ENCODE measurements at places on chromosomes 3 and 15.

- no peak for DNase-seq
Observed at GRCh38 chr15:57150066-57150865, 226.0 kb upstream of the CGNL1 start.

GRCh38 chr3:41431386-41431785, 232.1 kb downstream of the CTNNB1 start:
- no peak for DNase-seq

DNA sequence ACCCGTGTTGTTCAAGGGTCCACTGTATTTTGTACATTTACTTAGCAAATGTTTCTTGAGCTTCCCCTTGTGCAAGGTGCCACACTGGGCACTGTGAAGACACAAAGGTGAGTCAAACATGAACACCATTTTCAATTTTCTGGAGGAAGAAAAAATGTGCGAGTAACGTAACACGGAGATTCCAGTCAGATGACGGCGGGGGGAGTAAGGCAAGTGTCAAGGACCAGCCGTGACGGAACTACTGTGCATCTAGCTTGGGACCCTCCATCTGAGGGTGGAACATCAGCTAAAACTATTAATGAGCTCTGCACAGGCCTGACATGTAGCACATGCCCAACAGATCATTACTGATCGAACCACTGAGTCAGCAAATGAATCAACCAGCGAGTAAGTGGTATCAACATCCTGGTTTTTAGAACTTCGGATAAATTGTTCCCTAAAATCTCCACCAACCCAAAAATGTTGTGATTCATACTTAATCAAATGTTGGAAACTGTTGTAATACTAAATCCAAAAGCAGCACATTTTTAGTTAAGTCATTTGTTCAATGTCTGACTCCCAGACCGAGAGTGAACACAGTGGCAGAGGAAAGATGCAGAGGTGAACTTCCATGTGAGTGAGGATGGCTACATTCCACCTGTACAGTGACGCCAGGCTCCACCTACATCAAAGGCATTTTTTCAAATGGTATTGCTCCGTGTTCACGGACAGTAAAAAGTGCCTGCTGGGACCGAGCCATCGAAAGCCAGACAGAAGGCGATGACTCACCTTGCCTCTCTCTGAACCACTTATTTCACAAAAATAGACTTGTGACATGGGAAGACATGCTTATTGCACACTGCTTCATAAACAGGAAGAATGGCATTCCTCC, 172.2 kb downstream of the ATP10A start:
- DNase-seq = no peak

GRCh38 chr15:65869954-65870871, 922 bp downstream of the RAB11A start:
- DNase-seq = peak; percentile 28

- no peak for DNase-seq
Observed at GRCh38 chr15:80984856-80985255, 4.8 kb downstream of the MESD start.

DNA sequence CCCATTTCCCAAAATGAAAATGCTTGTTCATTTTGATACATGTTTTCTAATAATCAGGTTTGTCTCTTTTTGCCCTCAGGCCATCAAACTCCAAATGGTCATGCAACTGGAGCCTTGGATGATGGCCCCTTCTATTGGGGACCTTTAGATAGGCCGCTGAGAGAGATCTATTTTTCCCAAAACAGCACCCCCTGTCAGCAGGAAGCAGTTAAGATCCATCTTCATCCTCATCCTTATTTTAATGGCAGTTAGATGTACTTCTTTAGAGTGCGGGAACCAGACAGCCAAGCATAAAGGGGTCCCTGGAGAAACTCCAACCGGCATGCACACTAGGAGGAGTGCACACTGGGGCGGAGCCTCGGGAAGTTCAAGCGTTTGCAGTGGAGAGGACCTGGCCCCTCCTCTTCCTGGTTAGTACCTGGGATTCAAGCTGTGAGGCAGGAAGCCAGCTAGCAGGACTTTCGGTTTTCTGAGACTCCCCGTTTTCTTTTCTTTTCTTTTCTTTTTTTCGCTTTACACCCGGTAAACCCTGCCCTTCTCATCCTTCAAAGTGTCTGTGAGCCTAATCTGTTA, 31.9 kb upstream of the STRIT1 start:
- DNase-seq = no peak

GRCh38 chr15:99729920-99730319, 3.3 kb downstream of the LYSMD4 start:
- peak; percentile 55 for DNase-seq

DNA sequence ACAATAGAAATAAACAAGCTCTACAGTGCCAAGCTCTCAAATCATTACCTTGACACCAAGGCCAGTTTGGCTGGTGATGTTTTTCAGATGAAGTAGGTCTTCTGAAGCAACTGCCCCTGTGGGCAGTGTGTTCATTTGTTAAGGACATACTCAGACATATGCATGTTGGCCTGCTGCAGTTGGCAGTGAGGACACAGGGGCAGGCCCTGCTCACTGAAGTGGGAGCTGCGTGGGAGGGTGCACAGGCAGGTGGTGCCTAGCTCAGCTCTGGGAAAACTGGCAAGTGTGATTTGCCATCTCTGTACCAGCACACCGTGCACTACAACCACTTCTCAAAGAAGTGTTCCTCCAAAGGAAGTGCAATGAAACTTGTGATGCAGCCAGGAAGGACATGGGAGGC, 28.5 kb upstream of the SNRK start:
- no peak for DNase-seq

DNA sequence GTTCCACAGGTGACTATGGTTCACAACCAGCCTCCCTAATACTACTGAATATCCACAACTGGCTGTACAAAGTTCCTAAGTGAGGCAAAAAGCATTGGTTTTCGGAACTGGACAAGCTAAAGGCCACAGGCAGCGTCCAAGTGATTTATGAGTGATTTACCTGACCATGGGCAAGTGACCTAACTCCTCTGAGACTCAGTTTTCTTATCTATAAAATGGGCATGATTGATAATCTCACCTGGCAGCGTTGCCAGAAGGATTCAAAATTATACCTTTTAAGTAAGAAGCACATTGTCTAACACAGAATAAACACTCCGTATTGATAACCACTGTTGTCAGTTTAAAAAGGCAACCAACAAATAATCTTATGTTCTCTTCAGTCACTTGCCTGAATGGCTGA, 29.8 kb downstream of the ADAMTS9 start:
- no peak for DNase-seq

DNA sequence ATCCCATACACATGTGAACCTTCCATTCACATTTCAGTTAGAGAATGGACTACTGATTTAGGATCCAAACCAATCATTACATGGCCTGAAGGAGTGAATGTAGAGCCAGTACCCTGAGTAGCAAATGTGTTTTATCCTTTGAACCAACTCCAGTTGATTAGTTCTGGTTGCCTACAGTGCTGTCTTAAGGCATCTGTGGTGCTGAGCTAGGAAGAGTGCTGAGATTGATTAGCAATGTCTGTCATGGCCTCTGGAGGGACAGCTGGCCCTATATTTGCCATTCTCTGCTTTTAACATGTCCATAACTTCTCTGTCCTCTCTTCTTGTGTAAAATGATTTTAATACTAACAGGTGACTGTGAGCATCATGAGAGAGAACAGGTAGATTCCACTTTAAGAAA, 11.1 kb downstream of the LRTM1 start:
- no peak for DNase-seq

- DNase-seq = no peak
Observed at GRCh38 chr3:29850641-29851040, 569.8 kb downstream of the RBMS3 start.

DNA sequence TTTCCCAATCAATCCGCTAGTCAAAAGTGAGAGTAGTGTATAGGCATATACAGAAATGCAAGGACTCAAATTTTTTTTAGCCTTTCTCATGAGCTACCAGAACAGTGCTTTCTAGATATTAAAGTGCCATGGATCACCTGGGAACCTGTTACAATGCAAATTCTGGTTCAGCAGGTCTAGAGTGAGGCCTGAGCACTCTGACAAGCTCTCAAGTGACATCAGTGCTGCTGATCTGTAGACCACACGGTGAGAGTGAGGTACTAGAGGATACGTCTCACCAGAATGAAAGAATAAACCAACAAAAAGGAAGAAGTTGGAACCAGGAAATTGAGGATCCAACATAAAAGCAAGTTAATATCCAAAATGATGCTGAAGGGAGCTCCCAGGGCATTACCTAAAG, 16.0 kb upstream of the PLA2G4D start:
- DNase-seq = no peak

DNA sequence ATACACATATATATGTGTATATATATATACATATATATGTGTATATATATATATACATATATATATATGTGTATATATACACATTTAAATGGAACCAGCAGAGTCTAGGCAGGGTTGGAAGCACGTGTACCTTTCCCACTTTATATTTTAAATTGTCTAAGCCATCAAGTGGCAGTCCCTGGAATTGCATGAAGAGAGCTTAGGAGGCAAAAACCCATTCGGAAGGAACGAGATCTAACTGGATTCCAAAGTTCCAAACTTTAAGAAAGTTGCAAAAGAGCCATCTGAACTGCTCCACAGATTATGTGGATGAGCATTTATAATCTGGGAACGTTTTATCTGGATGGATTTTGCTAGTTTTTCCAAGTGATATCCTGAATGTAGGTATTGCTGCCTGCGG, 186.5 kb downstream of the FOXP1 start:
- peak; percentile 38 for DNase-seq

DNA sequence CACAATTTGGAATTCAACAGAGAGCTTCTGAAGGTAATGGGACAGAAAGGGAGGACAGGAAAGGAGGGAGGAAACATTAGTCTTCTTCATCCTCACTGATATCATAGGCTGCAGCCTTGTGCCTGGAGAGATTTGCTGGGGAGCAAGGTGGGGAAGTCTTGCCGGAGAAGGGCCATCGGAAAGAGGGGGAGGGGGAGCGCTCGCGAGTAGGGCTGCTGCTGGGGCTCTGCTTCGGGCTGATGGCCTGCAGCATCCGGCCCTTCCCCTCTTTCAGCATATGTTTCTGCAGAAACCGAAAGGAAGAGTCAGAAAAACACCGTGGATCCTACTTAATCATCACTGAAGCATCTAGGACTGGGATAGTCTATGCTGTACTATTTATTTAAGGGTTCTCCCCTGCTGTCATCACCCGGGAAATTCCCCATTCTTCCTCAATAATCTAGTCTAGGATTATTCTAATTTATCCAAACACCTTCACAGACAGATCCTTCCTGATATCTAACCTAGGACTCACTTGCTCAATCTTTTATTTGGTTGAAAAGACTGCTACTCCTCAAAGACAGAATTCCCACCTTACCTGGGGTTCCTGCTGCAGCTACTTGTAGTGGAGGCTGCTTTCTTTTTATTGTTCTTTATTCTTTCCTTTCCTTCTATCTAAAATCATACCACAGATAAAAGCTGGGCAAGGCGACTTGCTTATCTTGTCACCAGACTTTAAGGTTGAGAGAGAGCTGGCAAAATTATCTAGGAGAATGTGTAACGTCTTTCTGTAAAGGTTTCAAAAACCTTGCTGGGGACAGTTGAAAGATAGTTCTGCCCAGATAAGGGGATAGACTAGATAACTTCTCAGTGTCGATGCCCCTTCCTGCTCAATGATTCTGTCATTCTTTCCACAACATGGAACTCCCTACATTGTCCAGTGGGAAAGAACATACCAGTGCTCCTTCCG, 22.6 kb downstream of the SLC51A start:
- DNase-seq = no peak

GRCh38 chr3:184496933-184497332, 64.7 kb upstream of the EPHB3 start:
- DNase-seq = no peak

DNA sequence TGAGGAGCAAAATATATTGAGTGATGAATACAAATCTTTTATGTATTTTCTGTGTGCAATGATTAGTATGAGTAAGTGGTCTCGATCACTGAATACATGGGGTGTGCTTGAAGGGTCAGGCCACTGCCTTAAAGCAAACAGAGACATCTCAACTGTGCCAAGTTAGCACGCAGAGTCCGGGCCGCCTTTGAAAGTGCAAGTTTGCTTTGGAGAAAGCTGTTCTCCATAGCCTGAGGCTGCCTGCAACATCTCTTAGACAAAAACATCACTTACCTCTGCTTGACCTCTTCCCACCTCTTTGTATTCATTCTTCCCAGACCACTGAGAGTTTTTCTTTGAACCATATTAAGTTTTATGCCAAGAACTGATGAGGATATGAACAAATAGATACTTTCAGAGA, 267.0 kb downstream of the ZBTB20 start:
- DNase-seq = no peak

GRCh38 chr15:39641191-39641889, 60.5 kb downstream of the THBS1 start:
- peak; percentile 23 for DNase-seq

GRCh38 chr15:42010434-42010833, 10.4 kb downstream of the PLA2G4E start:
- DNase-seq = no peak

DNA sequence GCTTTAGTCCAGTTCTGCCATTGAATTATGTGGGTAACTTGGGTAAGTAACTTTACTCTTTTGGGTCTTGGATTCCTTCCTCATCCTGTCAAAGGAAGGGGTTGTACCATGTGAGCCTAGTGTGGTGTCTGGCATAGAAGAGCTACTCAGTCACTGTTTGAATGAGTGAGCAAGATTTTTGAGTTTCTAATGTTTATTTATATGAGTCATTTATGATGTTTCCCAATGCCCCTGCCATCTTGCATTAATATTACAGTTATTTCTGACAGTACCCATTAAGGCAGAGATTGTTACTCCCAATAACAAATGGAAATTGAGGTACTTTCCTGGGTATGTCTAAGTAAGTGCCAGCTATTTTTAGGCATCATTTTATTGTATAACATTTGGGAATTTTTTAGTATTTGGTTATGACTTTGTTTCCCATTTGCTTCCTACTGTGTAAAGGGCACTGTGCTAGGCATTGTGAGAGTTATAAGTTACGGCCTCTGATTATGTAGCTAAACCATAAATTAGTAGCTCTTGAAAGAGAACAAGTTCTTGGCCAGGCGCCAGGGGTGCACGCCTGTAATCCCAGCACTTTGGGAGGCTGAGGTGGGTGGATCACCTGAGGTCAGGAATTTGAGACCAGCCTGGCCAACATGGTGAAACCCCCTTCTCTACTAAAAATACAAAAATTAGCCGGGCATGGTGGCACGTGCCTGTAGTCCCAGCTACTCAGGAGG, 23.5 kb downstream of the NR1D2 start:
- no peak for DNase-seq

DNA sequence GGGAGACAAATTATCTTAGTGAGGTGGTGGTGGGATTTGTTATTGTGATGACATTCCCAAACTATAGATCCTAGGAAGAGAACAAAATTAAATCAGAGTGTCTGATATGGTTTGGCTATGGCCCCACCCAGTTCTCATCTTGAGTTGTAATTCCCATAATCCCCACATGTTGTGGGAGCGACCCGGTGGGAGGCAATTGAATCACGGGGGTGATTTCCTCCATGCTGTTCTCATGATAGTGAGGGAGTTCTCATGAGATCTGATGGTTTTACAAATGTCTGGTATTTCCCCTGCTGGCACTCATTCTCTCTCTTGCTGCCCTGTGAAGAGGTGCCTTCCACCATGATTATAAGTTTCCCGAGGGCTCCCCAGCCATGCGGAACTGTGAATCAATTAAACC, 62.0 kb downstream of the RPL22L1 start:
- DNase-seq = no peak

Measured in CD4-positive, alpha-beta T cell treated with Interleukin-6 for 4 hours (primary cell).